CD4-positive, alpha-beta T cell (primary cell): ENCODE measurements at places on chromosomes 16 and 17.

- DNase-seq, result no peak
These were observed 109.9 kb upstream of the CORO6 start for GRCh38 chr17:29732613-29733012.

GRCh38 chr17:7894866-7895265, 6.3 kb downstream of the CHD3 start:
- no peak for DNase-seq

DNA sequence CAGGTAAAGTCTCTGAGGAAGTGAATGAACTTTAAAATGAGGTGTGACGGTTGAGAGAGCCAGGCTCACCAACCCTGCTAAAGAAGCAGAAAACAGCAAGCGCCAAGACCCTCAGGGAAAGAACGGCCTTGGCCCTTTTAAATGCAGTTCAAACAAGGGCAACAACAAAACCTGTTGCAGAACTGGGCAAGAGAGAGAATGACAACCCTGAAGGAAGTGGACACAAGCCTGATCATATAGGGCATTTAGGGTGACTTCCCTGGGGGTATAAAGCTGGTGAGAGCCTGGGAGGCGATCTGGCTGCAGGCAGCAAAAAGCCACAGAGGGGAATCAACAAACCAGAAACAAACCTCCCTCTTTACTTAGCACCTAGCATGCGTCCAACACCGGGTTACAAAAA, 1.0 kb downstream of the CPPED1 start:
- no peak for DNase-seq

GRCh38 chr16:86128246-86128645, 229.3 kb downstream of the IRF8 start:
- DNase-seq, result no peak
